Tibial nerve (tissue), 4 donors: ENCODE measurements at places on chromosomes 12 and 14. TPM values are rescaled to one million over a fixed set of nuclear protein-coding genes. Genes with fewer than 3 reads are reported as not detected.
A peak's percentile ranks its signal among the peaks of the same experiment; 100 is the strongest.

DNA sequence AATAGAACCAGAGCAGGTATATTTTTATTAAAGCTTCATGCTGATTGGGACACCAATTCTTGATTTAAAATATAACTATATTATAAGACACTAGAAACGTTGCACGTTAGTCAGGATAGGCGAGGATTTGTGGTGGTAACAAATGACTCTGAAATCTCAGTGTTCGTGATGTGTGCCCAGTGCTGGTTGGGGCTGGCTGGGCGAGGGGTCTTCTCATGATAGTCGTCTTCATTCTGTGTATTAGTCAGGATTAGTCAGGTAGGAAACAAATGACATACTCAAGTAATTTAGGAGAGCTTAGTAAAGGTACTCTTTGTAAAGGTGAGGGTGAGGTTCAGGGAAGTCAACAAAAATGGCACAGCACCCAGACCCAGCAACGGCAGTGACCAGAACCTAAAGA is 73.9 kb upstream of the HIF1A start:
- H3K27me3 ChIP-seq = no peaks in the 10 kb centered on the region

GRCh38 chr14:101740981-101741380 is 20.5 kb upstream of the PPP2R5C start:
- H3K4me1 ChIP-seq = no peaks in the 10 kb centered on the region
- H3K36me3 ChIP-seq = no peaks in the 10 kb centered on the region
- H3K4me3 ChIP-seq = no peak overlapping the region
- H3K27ac ChIP-seq = no peak overlapping the region
- H3K27me3 ChIP-seq = no peaks in the 10 kb centered on the region
- DNase-seq = no peak

- no peak for DNase-seq
- H3K4me3 ChIP-seq = peak overlapping the region; percentile 50
- H3K27me3 ChIP-seq = no peaks in the 10 kb centered on the region
- H3K27ac ChIP-seq = peak overlapping the region; percentile 91
- H3K36me3 ChIP-seq = no peaks in the 10 kb centered on the region
- H3K4me1 ChIP-seq = no peaks in the 10 kb centered on the region
Measured at GRCh38 chr12:7090222-7090998, 1.8 kb downstream of the C1R start.

- no peaks in the 10 kb centered on the region for H3K36me3 ChIP-seq
- no peaks in the 10 kb centered on the region for H3K27me3 ChIP-seq
- H3K4me3 ChIP-seq = no peak overlapping the region
- H3K27ac ChIP-seq = no peak overlapping the region
- no peak for DNase-seq
Measured at GRCh38 chr12:75103822-75104221, 105.8 kb downstream of the KCNC2 start.

- no peaks in the 10 kb centered on the region for H3K4me1 ChIP-seq
- no peak for DNase-seq
- H3K27me3 ChIP-seq = no peaks in the 10 kb centered on the region
- H3K27ac ChIP-seq = no peak overlapping the region
Measured at GRCh38 chr12:112167718-112168525, 42.6 kb downstream of the TRAFD1 start.

- H3K27ac ChIP-seq = no peak overlapping the region
- no peaks in the 10 kb centered on the region for H3K36me3 ChIP-seq
- DNase-seq = no peak
- H3K4me1 ChIP-seq = no peaks in the 10 kb centered on the region
- no peak overlapping the region for H3K4me3 ChIP-seq
Measured at GRCh38 chr14:97393244-97393643, 596.1 kb downstream of the VRK1 start.

DNA sequence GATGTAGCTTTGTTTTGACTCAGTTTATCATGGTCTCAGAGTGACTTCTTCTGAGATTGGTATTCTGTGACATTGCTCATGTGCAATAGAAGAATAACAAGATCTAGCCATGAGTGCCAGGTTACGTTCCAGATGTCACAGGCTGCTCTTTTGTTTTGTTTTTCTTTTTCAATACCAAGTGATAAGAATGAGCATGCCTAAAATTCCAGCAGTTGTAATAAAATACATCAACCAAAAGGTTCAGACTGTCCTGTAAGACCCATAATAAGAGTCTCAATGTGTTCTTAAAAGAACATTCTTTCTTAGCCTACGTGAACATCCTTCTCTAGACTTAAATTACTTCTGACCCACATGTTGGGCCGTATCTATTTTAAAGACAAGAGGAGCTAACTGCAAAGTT is 669.2 kb downstream of the DIO2 start:
- no peaks in the 10 kb centered on the region for H3K4me1 ChIP-seq
- no peaks in the 10 kb centered on the region for H3K27me3 ChIP-seq
- H3K27ac ChIP-seq = no peak overlapping the region
- DNase-seq = no peak

GRCh38 chr12:73110816-73111215 is 838.6 kb downstream of the TRHDE start:
- DNase-seq = no peak
- H3K27me3 ChIP-seq = no peaks in the 10 kb centered on the region
- H3K4me1 ChIP-seq = no peaks in the 10 kb centered on the region
- no peak overlapping the region for H3K27ac ChIP-seq

DNA sequence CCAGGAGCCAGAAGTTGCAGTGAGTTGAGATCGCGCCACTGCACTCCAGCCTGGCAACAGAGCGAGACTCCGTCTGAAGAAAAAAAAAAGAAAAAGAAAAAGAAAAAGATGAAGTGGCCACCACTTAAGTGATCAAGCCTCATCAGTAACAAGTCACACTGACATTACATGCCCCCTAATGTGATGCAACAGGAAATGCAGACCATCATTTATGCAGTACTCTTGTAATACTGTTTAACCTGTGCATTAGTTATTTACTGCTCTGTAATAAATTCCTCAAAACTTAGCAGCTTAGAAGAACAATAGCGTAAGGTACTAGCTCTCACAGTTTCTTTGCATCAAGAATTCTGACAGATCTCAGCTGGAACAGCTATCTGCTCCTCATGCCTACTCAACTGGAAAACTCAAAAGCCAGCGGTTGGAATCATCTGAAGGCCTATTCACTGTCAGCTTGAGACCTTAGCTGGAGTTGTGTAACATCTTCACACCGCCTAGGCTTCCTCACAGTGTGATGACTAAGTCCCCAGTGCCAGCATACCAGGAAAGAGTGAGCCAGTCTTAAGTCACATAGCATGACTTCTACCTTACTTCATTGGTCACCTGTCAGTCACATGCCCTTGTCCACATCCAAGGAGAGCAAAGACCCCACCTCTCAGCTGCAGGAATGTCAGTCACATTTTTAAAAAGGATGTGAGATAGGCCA is 31.5 kb downstream of the EPS8 start:
- no peaks in the 10 kb centered on the region for H3K27me3 ChIP-seq
- DNase-seq = no peak
- no peak overlapping the region for H3K4me3 ChIP-seq
- no peaks in the 10 kb centered on the region for H3K4me1 ChIP-seq
- H3K27ac ChIP-seq = no peak overlapping the region

GRCh38 chr14:94093418-94093817 is 12.3 kb downstream of the IFI27L1 start:
- no peak overlapping the region for H3K27ac ChIP-seq
- no peaks in the 10 kb centered on the region for H3K4me1 ChIP-seq
- DNase-seq = no peak
- H3K27me3 ChIP-seq = no peaks in the 10 kb centered on the region
- no peak overlapping the region for H3K4me3 ChIP-seq

DNA sequence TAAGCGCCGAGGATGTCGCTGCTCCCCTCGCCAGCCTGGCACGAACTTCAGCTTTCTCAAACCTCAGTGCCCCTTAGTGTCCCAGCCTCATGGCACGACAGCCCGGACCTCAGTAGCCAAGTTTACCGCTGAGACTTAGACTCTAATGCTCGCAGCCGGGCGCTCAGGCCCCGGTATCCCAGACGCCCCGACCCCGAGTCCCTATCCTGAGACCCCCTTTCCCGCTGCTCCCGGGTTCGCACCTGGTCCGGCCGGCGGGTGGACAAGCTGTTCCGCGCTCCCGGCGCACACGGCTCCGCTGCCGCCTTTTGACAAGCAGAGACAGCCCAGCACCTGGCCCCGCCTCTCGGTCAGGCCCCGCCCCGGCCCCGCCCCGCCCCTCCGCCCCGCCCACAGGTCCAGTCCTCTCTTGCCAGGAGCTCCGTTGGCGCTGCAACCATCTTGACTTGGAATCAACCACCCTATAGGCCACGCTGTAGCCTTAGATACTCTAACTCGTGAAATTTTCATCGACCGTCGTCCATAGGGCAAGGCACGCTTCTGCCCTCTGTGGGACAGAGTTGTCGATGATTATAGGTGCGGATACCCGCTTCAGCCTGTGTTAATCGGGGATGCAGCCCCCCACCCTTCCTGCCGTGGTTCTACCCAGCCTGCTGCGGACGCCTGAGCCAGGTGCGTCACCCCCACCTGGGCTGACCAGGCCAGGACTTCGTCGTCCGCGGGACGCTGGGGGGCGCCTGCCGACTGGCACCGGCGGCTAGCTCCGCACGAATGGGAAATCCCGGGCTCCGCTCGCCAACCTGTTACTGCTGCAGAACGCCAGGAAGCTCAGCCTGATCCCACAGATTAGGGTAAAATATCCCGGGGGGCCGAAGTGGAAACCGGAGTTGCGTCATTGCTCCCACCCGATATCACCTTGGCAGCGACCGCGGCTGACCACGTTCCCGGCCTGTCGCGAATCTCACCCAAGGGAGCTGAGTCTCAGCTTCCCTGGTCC is at the start of gene VDR:
VDR (minus strand) TSS at position 282 of the 997 bp plus-strand sequence. CDS start 25,881 bp downstream, outside the sequence.
- peak within 1 kb of the TSS; percentile 40 for H3K4me3 ChIP-seq
- peaks cover 13% of the 10 kb centered on the region for H3K4me1 ChIP-seq
- no peak within 1 kb of the TSS for H3K27ac ChIP-seq

DNA sequence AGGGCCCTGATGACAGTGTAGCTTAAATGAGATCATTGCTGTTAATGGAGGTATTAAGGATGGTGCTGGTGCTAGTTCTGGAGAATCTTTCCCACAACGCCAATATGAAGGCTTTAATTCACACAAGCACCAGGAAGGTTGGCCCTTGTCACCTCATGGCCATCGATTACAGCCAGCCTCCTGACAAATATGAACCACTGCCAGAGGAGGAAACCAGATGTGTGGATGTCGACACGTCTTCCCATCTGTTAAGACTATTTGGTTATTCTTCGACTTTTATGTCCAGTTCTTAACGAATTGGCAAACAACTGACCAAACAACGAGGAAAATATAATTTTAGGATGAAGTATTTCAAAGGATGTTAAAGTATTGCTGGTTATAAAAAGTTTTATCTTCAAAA is 79.5 kb downstream of the PIK3C2G start:
- H3K4me3 ChIP-seq = no peak overlapping the region
- no peaks in the 10 kb centered on the region for H3K4me1 ChIP-seq
- no peak overlapping the region for H3K27ac ChIP-seq
- H3K27me3 ChIP-seq = no peaks in the 10 kb centered on the region
- no peak for DNase-seq

DNA sequence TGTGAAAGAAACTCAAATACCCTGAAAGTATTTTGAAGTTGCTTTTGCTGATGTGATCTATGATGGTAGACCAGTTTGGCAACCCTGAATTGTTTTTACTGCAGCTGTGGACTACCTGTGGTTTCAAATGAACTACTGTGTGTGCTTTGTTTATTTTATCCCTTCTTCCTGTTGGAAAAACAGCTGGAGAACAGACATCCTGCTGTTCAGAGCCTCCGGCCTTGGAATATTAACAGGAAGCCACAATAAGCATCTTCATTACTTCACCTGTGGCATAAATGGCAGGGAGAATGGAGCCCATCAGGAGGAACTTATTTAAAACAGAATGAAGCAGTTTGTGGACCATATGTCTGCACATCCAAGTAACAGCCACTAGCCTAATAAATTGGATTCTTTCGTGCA is 104.8 kb downstream of the DUSP6 start:
- no peak for DNase-seq
- H3K27me3 ChIP-seq = no peaks in the 10 kb centered on the region
- no peak overlapping the region for H3K27ac ChIP-seq
- H3K4me1 ChIP-seq = no peaks in the 10 kb centered on the region
- H3K36me3 ChIP-seq = no peaks in the 10 kb centered on the region

- no peaks in the 10 kb centered on the region for H3K27me3 ChIP-seq
- H3K4me1 ChIP-seq = no peaks in the 10 kb centered on the region
- no peaks in the 10 kb centered on the region for H3K36me3 ChIP-seq
- H3K27ac ChIP-seq = no peak overlapping the region
Measured at GRCh38 chr14:58717813-58718212, 80.1 kb downstream of the DACT1 start.

GRCh38 chr12:130469552-130469951 is 131.9 kb downstream of the PIWIL1 start:
- no peak overlapping the region for H3K4me3 ChIP-seq
- H3K27me3 ChIP-seq = no peaks in the 10 kb centered on the region
- H3K4me1 ChIP-seq = no peaks in the 10 kb centered on the region
- no peak overlapping the region for H3K27ac ChIP-seq
- DNase-seq = no peak
- H3K36me3 ChIP-seq = no peaks in the 10 kb centered on the region

GRCh38 chr12:19819231-19819630 is 379.9 kb downstream of the AEBP2 start:
- H3K36me3 ChIP-seq = no peaks in the 10 kb centered on the region
- H3K4me1 ChIP-seq = no peaks in the 10 kb centered on the region
- H3K4me3 ChIP-seq = no peak overlapping the region
- no peak for DNase-seq

A2ML1 gene
- total RNA-seq = 5.7 TPM

WIF1 gene
- total RNA-seq = not detected

AKAP5 gene
- total RNA-seq = 0.22 TPM

RAB15 gene
- not detected for total RNA-seq

SERPINA12 gene
- total RNA-seq = not detected

KRT80 gene
- total RNA-seq = not detected

FGD4 gene
- total RNA-seq = 102 TPM

CABP1 gene
- total RNA-seq = not detected

P2RX7 gene
- 12.0 TPM for total RNA-seq

PPM1H gene
- total RNA-seq = 2.6 TPM

CPNE6 gene
- not detected for total RNA-seq

PGF gene
- 39.5 TPM for total RNA-seq

TMEM117 gene
- 24.9 TPM for total RNA-seq

C12orf50 gene
- not detected for total RNA-seq

ACOT6 gene
- 0.39 TPM for total RNA-seq
